ENCODE measurements at places on chromosomes 3 and 15.

DNA sequence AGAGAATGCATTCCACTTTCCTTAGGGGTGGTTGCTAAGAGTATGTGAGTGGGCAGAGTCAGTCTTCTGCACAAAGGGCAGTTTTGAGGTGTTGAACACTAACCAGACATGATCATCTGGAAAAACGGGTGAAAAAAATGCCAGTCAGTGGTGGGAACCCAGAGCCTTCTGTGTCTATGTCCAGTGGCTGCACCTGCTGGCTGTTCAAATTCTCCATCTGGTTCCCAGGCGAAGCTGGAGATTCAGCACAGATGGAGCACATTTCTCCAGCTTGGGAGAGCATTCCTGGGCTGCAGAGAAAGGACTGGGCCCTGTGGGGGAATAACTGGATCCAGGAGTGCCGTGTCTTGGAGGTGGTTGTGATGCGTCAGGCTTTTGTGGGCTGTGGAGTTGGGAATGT lies 74.1 kb downstream of the TRAK1 start:
- DNase-seq = no peak

GRCh38 chr15:69703532-69704187 lies 251.0 kb downstream of the RPLP1 start:
- DNase-seq = no peak

DNA sequence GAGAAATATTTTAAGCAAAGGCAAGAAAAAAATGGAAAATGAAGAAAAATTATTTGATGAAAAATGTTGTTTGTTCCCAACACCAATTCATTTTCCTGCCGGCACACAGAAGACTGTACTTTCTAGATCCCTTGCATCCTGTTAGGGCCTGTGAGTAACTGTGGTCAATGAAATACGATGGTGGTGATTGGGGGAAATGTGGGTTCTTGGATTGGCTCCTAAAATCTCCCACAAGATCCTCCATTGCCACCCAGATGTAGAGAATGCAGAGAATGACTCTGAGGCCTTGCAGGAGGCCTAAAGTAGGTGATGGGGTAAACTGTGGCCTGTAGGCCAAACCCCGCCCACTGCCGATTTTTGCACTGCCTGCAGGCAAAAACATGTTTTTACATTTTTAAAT lies 46.3 kb upstream of the C3orf70 start:
- no peak for DNase-seq

DNA sequence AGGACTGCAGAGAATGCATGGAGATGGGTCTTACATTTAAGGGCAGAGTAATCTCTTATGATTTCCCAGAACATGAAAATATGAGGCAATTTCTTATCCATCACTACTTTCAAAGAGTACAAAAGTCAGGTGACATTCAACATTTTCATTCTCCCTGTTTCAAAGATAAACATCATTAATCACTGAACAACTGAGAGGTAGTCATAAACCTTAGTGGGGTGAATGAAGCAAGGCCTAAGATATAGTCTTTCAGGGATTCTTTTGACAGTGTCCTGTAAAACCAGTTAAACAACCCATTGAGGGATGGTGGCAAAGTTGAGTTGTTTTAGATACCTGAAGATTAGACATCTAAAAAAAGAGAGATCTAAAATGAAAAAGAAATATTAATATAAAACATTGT lies 271.6 kb upstream of the CBLB start:
- DNase-seq = no peak

- no peak for DNase-seq
Measured at GRCh38 chr15:74783808-74784175, 1.9 kb downstream of the CSK start.

DNA sequence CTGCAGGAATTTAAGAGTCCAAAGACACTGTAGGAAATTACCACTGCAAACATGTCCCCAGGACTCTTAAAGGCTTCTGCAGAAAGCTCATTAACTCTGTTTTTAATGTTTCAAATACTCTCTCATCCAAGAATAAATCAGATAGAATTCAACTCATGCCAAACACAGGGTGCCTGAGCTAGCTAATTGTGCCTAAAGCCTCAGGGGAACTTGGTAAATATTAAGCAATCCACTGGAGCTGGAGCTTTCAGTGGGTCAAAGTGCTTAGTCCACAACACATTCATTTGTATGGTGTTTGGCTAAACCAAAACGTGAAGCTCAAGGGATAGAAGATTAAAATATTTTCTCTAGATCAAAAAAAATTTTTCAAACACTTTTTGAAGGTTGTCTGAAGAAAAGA lies 131.4 kb downstream of the THRB start:
- DNase-seq = no peak

DNA sequence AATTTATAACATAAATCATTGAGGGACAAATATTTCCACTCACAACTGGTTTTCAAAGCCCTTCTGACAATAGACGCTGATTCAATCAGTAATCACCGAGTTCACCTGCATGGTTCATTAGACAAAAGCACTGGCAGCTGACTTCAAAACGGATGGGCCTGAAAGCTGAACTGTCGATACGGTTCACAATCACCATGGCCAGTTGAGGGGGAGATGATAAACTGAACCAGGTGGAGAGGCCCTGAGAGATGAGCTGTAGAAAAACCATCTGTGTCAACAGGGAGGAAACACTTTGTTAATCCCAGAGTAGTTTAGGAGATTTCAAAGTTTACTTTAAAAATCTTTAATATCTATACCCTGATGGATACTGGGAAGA lies 75.0 kb downstream of the PEX5L start:
- DNase-seq = no peak

DNA sequence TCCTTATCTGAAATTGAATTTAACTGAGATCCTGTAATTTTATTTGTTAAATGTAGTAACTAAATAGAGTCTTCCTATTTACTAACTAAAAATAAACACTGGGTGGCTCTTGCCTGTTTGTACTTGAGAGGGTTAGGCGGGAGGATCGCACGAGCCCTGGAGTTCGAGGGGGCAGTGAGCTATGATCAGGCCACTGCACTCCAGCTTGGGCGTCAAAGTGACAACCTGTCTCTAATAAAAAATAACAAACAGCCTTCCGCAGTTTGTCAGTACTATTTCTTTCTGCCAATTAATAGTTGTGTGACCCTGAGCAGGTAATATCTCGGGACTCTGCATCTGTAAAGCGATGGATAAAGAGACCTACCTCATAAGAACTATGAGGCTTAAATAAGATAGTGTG lies 768 bp upstream of the PDE12 start:
- no peak for DNase-seq

DNA sequence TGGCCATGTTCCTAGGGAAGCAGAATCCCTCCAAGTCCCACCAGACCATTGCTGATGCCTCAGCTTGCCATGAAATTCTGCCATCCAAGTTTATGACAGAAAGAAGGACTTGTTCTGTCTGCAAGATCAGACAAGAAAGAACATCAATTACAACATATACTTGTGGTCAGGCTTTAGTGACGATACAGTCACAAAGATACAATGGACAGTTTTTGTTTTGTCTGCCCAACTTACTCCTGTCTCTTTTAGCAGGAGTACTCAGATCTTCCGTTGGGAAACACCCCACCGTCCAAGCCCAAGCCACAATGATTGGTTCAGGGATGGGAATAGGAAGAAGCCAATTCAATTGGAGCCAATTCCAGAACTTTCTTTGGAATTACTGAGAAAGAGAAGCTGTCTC lies 15.7 kb downstream of the KLHL6 start:
- no peak for DNase-seq

GRCh38 chr15:63503739-63504246 lies 600 bp upstream of the USP3 start:
- DNase-seq = peak; percentile 86

- DNase-seq = no peak
Measured at GRCh38 chr3:189563853-189564563, 67.2 kb upstream of the TP63 start.

- DNase-seq = no peak
Measured at GRCh38 chr3:114714237-114714636, 420.4 kb downstream of the TIGIT start.

DNA sequence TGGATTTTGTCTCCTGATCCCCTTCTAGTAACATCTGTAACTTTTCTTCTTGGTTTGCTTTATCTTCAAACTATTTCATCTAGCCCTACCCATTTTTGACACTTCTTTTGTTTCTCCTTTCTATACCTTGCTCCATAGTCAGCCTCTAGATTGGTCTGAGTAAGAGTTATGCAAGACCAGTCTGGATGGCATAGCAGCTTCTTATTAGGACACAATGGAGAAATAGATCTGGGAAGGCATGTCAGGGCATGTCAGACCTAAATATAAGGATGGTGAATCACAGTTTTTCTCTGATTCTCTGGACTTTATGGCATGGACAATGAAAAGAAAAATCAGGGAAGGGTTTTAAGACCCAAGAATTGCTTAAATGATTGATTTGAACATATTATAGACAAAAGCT lies 452.5 kb downstream of the RAP2B start:
- no peak for DNase-seq

GRCh38 chr3:119662604-119663373 lies 2.4 kb upstream of the POPDC2 start:
- DNase-seq = no peak

- DNase-seq = no peak
Measured at GRCh38 chr3:171358881-171359198, 101.4 kb downstream of the TNIK start.

DNA sequence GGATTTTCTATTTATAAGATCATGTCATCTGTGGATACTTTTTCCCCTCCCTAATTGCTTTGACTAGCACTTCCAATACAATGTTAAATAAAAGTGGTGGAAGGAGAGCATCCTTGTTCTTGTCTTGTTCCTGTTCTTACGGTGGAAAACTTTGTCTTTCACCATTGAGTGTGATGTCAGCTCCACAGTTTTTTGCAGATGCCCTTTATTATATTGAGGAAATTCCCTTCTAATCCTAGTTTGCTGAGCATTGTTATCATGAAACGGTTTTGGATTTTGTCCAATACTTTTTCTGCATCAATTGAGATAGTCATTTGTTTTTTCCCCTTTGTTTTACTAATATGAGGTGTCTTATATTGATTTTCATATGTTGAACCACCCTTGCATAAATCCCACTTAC lies 19.9 kb upstream of the IL20RB start:
- no peak for DNase-seq

DNA sequence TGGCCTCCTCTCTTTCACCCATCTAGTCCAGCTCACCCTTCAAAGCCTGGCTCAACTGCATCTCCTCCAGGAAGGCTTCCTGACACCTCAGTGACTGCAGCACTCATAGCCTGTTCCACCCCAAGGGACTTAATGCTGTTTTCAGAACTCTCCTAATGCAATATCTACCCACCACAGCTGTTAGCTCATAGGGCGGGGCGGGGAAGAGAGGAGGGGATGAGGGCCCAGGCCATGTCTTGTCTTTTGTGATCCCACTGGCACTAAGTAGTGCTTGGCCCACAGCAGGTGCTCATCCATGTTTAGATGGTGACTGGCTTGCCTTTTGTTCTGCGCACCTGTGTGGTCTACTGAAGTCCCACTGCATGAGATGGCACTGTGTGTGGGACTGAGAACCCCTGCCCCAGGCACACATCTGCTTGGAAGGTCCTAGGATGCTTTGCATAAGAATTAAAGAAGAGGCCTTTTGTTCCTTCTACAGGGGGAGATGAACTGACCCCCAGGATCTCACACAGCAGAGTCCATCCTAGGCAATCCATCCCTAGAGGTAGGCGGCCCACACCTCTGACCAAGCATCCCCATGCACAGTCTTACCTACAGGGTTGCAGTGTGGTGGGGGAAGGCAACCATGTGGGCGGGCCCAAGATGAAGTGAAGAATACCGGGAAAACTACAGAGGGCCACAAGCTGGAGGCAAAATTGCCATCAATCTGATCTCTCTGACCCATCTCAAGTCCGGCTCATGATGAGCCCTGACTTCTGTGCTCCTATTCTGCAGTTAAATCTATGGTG lies 23.0 kb downstream of the SLC12A8 start:
- no peak for DNase-seq

DNA sequence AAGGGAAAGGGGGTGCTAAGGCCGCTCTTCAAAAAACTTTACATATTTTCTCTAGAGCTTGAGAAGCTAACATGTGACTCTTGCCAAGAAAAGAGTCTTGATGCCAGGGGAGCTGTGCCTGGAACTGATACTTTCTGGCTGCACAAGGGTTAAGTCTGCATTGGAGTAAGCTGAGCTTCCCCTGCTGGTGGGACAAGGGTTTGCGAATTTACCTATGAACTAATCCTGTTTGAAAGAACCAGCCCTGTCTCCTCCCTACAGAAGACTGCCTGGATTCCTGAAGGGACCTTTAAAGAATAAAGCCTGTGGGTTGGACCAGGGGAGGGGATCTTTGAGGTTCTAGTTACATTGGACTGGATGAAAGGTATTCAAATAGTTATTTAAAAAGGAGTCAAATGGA lies 58.3 kb upstream of the EPHA3 start:
- DNase-seq = no peak

DNA sequence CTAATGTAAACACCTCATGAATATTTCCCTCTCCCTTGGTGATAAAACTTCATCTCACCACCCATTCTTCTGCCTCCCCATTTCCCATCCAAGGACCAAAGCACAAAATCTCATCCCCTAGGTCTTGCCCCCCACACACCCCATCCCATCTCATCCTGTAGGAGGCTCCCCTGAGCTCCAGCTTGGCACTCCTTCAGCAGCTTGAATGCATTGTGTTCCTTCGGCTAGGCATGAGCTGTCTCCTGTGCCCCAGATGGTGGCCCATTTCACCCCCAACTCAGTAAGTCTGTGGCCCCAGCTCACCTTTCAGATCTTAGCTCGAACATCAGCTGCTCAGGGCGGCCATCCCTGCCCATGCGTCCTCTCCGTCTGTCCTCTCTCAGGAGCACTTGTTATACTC lies 203.6 kb upstream of the NR2F2 start:
- no peak for DNase-seq

GRCh38 chr15:69104050-69104750 lies 56.2 kb upstream of the GLCE start:
- DNase-seq = no peak

GRCh38 chr15:94177112-94177511 lies 54.2 kb upstream of the MCTP2 start:
- no peak for DNase-seq

DNA sequence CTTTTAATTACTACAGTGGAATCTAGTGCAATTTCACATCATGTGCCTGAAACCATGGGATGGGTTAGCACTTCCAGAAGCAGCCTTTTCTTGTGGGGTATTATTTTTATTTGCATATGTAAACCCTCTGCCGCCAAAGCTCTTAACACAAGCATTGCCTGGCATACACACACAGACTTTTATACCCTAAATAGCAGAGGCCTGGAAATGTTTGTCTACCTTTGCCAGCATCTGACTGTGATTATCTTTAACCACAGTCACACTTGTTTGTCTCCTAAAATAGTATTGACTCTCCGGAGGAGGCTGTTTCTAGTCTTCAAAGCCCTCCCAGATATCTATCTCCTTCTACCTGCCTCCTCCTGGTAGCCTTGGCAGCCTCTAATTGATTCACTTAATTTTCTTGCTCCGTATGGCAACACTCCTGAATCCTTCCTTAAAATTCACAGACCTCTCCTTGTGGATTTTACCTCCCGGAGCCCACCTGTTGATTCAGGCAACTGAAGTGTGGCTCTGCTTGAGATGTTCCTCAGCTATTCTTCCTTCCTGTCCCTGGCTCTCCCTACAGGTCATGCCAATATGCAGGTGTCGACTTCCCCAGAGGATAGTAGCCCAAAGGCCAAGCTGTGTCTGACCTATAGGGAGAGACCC lies 127.1 kb upstream of the UMPS start:
- no peak for DNase-seq
